Fibroblast of the aortic adventitia (primary cell): ENCODE measurements at places on chromosomes 1 and 21.

- DNase-seq, result no peak
Observed at GRCh38 chr1:201947697-201948008, 1.3 kb upstream of the LMOD1 start.

- DNase-seq, result no peak
Observed at GRCh38 chr1:29802181-29803068, 566.1 kb downstream of the PTPRU start.

DNA sequence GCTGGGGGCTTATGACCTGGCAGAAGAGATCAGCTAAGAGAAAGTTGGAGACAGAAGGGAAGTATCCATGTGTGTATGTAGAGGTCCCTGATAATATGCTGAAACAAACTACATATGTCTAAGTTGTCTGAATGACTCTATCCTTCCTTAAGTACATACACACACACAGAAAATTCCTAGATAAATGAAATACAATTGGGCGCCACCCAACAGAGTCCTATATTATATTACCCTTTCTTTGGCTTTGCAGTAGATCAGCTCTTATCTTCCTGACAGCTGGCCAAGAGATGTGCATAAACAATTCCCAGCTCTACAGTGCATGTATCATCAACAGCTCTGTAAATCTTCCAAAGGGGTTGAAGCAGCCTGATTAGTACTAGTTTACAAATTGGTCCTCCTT, 40.1 kb downstream of the SORT1 start:
- peak; percentile 13 for DNase-seq

DNA sequence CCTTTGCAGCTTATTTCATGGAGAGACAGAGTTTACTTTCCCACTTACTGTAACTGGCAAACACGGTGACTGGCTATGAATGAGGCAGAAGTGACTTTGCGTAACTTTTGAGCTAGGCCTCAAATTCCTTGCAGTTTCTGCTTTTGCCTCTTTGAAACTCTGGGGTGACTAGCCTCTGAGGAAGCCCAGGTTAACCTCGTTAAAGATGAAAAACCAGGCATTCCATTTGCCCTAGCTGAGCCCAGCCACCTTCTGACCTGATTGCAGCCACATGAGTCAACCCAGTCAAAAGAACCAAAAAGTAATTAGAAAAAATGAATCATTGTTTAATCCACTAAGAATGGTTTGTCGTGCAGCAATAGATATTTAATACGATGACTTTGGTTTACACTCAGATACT, 20.4 kb downstream of the PRMT6 start:
- DNase-seq, result peak; percentile 47

GRCh38 chr1:10980094-10980577, 32.3 kb upstream of the TARDBP start:
- peak; percentile 83 for DNase-seq

GRCh38 chr1:41317361-41317760, 43.9 kb upstream of the FOXO6 start:
- DNase-seq, result no peak

GRCh38 chr1:65728504-65728903, 64.2 kb upstream of the PDE4B start:
- DNase-seq, result no peak

GRCh38 chr1:229693129-229693900, 67.3 kb downstream of the URB2 start:
- DNase-seq, result no peak

DNA sequence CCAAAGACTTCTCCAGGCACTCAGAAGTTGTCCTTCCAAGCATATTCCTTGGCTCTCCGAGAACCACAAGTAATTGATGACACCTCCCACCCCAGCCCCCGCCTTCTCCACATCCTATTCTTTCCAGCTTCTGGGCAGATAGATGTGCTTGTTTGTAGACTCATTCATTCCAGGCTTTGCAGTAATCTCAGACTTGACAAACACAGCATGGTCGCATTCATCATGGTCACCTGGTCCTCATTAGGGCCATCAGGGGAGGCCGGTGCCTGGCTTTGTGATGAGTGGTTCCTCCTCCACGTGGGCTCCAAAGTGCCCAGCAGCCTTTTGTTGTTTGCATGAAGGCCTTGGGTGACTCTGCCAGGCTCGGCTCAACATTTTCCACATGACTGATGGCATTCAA, 28.5 kb upstream of the KCNE2 start:
- peak; percentile 3 for DNase-seq

DNA sequence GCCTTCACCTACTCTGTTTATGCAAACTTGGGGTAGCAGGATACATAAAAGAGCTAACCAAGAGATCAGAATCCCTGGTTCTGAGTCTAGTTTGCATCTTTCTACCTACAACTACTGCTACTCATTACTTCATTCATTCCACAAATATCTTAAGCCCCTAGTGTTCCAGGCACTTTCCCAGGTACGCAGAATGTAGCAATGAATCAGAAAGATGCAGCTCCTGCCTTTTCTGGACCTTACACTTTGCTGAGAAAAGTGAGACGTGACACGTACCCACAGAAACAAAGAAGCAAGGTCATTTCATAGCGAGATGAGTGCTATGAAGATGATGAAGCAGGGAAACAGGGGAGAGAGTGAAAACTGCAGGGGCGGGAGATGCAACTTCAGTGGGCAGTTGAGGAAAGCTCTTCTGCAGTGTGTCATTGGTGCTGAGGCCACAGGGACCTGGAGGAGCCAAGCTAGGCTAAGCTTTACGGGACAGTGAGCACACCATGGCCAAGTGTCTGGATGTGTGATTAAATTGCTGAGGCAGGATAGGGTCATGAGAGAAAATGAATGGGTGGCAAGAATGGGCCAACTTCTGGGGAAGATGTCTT, 167.9 kb downstream of the TNFSF18 start:
- DNase-seq, result no peak

- DNase-seq, result no peak
Observed at GRCh38 chr1:112383759-112384370, 12.1 kb upstream of the CTTNBP2NL start.

DNA sequence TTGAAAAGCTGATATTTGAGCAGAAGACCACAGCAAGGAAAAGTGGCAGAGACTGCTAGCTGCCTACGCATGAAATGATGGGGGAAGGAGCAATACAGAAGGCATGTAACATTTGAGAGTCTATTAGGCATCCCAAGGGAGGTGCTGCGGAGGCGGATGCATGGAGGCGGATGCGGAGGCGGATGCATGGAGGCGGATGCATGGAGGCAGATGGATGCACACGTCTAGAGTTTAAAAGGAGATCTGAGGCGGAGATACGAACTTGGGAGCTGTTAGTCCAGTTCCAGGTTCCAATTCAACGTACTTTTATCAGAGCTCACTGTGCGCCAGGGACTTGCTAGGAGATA, 744 bp upstream of the DDX20 start:
- DNase-seq, result peak; percentile 66

DNA sequence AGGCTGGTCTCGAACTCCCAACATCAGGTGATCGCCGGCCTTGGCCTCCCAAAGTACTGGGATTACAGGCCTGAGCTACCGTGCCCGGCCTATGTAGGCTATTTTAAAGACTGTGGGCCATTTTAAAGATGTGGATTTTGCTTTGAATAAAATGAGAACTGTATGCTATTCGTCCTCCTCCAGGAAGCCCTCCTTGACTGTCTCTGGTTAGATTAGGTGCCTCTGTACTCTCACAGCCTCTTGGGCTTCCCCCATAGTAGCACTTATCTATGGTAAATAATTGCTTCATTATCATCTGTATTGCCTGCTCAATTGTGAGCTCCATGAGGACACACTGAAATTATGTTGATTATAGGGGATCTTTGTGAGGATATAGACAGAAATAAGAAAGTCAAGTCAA, 20.5 kb upstream of the ERI3 start:
- DNase-seq, result no peak

DNA sequence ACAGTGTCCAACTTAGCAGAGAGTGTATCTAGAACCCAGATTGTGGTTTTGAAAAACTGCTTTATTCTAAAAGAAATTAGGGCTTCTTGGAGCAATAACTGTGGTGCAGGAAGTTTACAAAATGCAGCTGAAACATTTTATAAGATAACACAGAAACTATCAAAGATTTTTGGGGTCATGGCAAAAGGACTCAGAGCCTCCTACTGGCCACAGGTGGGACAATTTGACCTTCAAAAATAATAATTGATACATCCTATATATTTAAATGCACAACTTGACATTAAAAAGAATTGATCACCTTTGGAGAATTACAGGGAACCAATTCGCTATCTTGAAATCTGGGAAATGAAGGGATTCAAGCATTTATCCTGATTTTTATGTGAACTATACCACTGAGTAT, 235.2 kb downstream of the RPS6KC1 start:
- no peak for DNase-seq

GRCh38 chr1:84689514-84690396, 506 bp downstream of the SSX2IP start:
- DNase-seq, result peak; percentile 46

- peak; percentile 79 for DNase-seq
Observed at GRCh38 chr1:67645495-67646144, 39.4 kb upstream of the GADD45A start.

DNA sequence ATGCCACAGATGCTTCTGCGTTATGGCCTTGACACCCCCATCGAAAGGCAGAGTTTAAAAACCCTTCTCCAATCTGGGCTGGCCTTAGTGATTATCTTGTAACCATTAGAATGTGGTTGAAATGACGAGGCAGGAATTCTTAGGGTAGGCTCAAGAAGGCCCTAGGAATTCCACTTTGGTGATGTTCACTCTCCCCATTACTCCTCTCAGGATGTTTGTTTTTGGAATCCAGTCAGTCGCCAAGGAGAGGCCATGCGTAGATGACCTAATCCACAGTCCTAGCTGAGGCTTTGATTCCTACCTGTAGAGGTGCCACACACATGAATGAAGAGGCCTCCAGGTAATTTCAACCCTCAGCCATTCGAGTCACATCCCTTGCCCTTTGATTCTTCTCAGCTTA, 318.2 kb downstream of the NEGR1 start:
- no peak for DNase-seq

GRCh38 chr1:79042117-79042516, 35.6 kb upstream of the ADGRL4 start:
- peak; percentile 74 for DNase-seq

- no peak for DNase-seq
Observed at GRCh38 chr1:246147524-246148461, 359.3 kb downstream of the SMYD3 start.

GRCh38 chr1:212515329-212515760, 82.6 kb downstream of the NENF start:
- DNase-seq, result no peak

- no peak for DNase-seq
Observed at GRCh38 chr1:208634346-208635140, 390.4 kb upstream of the PLXNA2 start.

GRCh38 chr1:18618546-18619466, 11.8 kb upstream of the PAX7 start:
- no peak for DNase-seq

GRCh38 chr1:9065213-9065751, 4.2 kb downstream of the SLC2A5 start:
- DNase-seq, result no peak

DNA sequence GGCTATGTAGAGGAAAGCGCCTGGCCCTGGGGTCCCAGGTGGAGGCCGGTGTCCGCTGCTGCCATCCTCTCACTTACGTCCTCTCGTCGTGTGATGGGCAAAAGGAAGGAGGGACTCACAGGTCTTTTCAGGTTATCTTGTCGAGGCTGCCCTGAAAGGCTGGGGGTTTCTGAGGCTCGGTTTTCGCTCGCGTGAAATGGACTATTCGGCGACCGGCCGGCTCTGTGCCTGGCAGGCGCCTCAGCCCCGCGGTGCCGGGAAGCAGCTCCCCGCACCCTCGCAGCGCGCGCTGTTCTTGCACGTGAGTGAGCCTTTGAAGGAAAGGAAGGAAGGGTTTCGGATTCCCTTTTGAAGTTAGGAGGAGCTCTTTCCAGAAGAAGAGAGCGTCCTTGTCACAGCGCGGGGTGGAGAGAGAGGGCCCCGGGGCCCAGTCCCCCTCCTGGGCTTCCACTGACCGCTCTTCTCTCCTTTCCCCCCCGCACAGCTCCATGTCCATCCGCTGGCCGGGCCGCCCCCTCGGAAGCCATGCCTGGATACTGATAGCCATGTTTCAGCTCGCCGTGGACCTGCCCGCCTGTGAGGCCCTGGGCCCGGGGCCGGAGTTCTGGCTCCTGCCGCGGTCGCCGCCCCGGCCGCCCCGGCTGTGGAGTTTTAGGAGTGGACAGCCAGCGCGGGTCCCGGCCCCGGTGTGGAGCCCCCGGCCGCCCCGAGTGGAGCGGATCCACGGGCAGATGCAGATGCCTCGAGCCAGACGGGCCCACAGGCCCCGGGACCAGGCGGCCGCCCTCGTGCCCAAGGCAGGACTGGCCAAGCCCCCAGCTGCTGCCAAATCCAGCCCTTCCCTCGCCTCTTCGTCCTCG, 57.2 kb downstream of the AJAP1 start:
- DNase-seq, result no peak

DNA sequence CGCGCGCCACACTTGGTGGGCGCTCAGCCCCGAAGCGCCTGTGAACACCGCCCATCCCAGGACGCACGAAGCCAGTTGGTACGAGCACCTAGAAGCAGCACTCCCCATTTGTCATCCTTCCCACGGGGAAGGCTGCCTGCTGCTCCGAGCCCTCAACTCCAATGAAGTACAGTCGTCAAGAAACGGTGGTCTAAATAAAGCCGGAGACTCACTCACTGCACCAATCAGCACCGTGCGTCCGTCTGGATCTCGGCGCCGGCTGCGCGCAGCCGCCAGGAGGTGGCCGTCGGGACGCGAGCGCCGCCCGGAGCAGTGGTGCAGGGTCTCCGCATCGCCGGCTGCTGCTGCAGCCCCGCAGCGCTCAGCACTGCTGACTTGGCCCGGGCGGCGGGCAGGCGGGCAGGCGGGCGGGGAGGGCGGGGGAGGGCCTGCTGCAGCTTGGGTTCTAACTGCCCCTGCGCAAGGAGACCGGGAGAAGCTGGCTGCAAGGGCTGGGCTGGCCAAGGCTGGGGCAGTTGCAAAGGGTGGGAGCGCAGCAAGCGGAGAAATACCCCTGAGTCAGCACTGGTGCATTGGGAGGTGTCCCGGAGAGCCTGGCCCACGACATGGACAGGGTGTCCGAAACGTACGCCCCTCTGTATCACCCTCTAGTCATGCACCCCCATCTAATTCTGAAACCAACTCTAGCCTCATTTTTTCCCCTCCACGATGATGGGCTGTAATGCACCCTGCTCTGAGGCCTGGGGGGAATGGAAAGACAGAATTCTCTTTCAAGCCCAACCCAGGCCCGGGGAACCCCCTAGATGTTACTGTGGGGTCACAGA, 35.8 kb upstream of the H6PD start:
- DNase-seq, result no peak
